Nasal cavity respiratory epithelium epithelial cell of viscerocranial mucosa (primary cell): ENCODE measurements at places on chromosomes 6 and 20. TPM values are rescaled to one million over a fixed set of nuclear protein-coding genes. Genes with fewer than 3 reads are reported as not detected.

Gene NHSL1
- total RNA-seq = 12.0 and 34.8 TPM in 2 replicates

Gene ID1
- total RNA-seq = 248 and 435 TPM in 2 replicates

Gene ARFGEF3
- 8.9 and 17.8 TPM in 2 replicates for total RNA-seq

Gene TTK
- total RNA-seq = 0.14 and 0.34 TPM in 2 replicates

Gene SLC17A3
- total RNA-seq = not detected in 2 replicates

Gene TFAP2D
- not detected in 2 replicates for total RNA-seq

Gene FAM83D
- 0.78 and 1.7 TPM in 2 replicates for total RNA-seq

Gene NFATC2
- total RNA-seq = under 0.01 TPM in 1 of 2 replicates, not detected in the other

Gene SLC12A5
- total RNA-seq = 0.07 TPM in 1 of 2 replicates, not detected in the other

Gene SEMG1
- not detected in 2 replicates for total RNA-seq
